NCI-H524 (cell line): ENCODE measurements at places on chromosomes 11 and 22.

DNA sequence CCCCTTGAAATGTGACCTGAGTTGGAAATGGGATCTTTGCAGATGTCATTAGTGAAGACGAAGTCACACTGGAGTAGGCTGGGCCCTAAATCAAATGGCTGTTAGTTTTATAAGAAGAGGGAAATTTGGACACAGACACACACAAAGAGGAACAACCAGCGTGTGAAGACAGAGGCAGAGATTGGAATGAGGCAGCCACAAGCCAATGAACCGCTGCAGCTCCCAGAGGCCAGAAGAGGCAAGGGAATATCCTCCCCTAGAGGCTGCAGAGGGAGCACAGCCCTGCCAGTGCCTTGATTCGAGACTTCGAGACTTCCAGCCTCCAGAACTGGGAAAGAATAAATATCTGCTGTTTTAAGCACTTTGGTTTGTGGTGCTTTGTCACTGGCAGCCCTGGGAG, 484.5 kb downstream of the MN1 start:
- no peak for DNase-seq

DNA sequence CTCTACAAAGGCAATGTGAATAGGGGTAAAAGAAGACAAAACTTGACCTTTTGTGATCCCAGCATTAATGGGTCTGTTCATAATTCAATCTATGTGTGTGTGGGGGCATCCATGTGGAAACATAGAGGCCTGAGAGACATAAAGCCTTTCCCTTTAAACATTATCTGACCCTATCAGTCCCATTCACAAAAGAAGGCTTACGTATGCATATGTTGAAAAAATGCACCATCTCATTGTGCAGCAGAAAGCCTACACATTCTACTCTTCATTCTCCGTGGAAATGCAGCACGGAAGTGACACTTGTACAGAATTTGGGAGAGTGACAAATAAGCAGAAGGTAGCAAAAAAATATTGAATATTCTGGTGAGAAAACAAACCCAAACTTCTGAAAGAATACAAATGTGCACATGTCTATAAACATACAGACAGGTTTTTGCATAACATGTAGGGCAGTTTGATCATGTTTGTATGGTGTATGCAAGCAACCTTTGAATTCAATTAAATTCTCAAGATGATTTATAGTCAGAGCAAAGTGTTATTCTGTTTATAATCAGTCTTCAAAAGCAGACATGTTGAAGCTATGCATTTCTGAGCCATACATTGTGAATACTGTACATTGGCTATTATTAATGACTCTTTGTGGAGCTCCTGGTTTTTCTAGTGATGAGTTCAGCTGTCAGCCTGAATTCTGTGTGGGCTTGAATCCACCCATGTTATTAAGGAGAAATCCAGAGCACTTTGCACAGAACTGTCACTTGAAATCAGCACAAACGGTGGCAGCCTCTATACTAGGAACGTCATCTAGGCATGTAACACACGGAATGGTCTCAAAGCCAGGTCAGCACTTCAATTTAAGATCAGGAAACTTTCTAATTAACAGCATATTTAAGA, 236.8 kb downstream of the DCDC1 start:
- DNase-seq, result no peak

DNA sequence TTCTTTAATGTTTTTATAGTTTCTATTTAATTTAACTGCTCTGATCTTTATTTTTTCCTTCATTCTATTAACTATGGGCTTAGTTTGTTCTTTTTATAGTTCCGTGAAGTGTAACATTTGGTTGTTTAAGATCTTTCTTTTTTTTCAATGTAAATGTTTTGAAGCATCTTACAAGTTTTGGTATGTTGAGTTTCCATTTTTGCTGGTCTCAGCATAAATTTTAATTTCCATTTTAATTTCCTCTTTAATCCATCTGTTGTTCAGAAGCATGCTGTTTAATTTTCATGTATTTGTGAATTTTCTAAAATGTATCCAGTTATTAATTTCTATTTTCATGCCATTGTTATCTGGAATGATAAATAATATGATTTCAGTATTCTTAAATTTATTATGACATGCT, 17.0 kb upstream of the GLYATL2 start:
- no peak for DNase-seq

- no peak for DNase-seq
These were observed 23.8 kb downstream of the SLC5A1 start for GRCh38 chr22:32066820-32067219.

DNA sequence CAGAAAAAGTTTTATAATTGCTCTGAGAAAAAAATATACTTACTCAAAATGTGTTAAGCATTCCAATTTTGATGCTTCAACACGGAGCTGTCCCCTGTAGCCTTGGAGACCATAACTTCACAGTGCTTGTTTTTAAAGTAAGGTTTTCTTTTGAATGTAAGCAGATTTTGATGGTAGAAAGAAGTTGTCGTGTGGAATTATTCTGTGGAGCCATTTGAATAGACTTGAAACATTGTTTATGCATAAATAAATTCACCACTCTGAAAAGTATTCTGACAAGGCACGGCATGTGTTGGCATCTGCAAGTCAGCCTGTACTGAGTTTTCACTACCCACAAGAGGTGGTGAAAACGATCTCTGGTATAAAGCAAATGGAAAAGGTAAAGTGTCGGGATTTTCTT, 115.5 kb downstream of the UVRAG start:
- DNase-seq, result no peak

GRCh38 chr22:44605486-44605885, 96.5 kb upstream of the PRR5 start:
- no peak for DNase-seq

DNA sequence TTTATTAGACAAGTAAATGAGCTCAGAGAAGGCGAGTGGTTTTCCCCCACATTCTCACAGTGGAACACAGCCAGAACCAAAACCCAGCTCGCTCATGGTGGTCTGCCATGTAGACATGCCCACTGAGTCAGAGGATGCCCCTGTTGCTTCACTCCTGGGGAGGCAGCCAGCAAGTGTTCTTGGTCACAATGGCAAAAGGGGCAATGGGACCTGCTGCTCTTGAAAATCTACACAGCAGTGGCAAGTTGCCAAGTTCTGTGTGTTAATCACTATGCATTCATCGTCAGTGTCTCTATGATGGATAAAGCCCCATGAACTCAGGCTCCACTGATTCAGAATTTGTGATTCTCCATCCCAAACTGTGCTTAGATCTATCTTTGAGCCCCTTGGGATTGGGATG, 64.7 kb upstream of the TBCEL start:
- no peak for DNase-seq

DNA sequence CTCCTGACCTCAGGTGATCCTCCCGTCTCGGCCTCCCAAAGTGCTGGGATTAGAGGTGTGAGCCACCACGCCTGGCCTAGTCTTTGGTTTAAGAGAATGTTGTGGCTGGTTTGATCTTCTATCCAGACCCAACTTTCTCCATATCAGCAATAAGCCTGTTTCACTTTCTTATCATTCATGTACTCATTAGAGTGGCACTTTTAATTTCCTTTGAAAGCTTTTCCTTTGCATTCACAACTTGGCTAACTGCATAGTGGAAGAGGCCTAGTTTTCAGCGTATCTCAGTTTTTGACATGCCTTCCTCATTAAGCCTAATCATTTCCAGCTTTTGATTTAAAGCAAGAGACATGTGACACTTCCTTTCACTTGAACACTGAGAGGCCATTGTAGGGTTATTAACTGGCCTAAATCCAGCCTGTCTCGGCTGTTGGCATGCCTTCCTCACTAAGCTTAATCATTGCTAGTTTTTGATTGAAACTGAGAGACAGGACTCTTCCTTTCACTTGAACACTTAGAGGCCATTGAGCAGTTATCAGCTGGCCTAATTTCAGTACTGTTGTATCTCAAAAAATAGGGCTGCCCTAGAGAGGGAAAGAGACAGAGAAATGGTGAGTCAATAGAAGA, 13.1 kb upstream of the RPL3 start:
- no peak for DNase-seq

DNA sequence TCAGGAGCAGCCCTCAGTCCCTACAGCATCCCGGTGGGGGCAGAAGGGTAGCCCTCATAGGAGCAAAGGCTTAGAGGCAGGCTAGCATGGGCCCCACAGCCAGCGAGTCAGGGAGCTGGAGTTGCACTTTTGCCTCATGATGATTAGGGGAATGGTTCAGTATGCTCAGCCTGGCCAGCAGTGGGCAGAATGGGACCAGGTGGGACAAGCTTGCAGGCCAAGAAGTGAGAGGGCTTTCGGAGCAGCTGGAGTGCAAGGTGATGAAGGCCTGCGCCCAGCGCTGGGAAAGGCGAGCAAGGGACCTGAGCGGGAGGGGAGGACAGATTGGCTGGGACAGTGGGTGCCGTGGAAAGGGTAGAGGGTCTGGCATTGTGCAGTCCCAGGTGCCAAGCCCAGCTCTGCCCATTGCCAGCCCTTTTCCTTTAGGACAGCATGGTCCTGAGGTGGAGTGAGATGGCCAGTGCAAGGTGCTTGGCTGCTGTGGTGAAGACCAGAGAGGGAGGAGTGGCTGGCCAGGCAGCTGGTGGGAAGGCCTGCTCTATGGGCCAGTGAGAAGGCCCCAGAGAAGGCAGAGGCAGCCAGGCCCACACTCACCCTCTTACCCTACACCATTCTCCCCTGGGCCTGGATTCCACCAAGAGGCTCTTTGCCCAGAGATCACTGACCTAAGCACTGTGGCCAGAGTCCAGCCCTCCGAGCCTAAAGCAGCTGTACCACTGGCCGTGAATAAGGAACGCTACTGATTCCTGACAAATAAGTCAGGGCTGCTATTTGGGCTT, 47.9 kb upstream of the SUSD2 start:
- DNase-seq, result peak; percentile 34

DNA sequence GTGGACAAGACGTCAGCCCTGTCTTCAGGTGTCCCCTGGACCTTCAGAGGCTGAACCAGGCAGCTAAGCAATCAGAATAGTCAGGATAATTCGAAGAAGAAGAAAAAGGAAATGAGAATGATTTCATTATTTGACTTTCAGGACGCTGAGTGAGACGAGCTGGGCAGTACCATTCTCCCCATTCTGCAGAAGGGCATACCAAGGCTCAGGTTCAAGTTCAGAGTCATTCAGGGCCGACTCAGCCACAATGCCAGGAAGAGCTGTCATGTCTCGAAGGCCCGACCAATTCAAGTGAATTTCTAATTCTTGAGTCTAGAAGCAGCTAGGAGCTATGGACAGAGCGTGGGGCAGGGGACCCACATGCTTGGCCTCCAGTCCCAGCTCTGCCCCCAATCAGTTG, 33.8 kb upstream of the CD82 start:
- no peak for DNase-seq

- no peak for DNase-seq
These were observed 526 bp downstream of the TPST2 start for GRCh38 chr22:26589367-26589844.

DNA sequence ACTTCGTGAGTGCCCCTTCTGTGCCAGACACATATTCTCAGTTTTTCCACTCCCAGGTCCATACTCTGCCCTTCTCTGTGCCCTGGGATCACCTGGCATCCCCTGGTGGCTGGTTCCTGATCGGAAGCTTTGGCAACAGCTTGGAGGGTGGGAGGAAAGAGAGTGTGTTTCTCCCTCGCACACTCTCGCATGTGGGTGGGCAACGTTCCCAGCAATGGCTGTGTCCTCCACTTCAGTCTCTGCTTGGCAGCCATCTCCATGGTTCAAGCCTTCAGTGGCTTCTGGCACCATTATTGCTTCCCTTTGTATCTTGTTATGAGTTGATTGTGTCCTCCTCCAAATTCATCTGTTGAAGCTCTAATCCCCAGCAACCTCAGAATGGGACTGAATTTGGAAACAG, 342.7 kb upstream of the SYN3 start:
- DNase-seq, result no peak

DNA sequence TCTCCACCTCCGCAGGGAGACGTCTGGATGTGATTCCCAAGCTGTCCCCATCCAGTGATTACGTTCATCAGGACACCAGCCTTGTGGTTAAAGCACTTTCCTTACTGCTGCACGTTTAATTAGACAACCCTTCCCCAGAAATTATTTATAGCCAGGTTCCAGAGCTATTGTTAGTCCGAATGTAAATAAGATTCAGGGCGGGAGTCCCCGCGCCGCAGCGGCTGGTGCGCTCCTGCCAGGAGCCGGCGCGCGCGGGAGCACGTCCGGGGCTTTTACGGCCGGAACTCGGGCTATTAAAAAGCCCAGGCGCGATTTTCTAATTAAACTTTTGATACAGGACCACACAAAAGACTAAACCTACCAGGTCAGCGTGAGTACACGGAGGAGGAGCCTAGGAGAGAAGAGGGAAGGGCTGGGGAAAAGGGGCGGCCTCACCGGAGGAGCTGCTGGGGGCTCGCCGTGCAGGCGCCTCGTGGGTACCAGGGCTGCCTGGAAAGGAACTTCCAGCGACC, 538.3 kb downstream of the OPCML start:
- no peak for DNase-seq

- DNase-seq, result no peak
These were observed 116.8 kb downstream of the MED15 start for GRCh38 chr22:20624161-20624616.

GRCh38 chr22:49728570-49729271, 99.0 kb downstream of the BRD1 start:
- no peak for DNase-seq

DNA sequence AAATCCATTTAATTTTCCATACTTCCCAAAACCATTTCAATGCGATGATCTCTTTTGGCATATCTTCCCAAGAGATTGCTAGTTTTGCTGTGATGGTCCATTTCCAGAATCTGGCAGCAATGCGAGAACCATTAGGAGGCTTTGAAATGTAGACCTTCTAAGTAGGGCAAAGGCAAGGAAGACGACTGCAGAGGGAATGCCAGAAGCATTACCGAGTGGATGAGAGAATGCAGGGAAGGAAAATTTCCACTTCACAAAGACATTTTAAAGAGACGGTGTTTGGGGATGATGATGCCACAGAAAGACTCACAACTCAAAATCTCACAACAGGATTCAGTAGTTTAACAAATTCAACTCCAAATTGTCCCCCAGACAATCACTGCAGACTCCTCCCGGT, 471 bp upstream of the CEP126 start:
- DNase-seq, result no peak

- no peak for DNase-seq
These were observed 17.1 kb upstream of the TOLLIP start for GRCh38 chr11:1326435-1327063.

- DNase-seq, result no peak
These were observed 62.8 kb upstream of the BLID start for GRCh38 chr11:122178795-122179194.

- DNase-seq, result no peak
These were observed 280.7 kb downstream of the TTC28 start for GRCh38 chr22:28398981-28399380.

GRCh38 chr22:48490500-48491411, 1336.9 kb downstream of the BRD1 start:
- DNase-seq, result no peak

GRCh38 chr11:65120831-65121230, 1.1 kb downstream of the FAU start:
- no peak for DNase-seq

GRCh38 chr11:57514538-57515331, 767 bp downstream of the SLC43A1 start:
- no peak for DNase-seq

DNA sequence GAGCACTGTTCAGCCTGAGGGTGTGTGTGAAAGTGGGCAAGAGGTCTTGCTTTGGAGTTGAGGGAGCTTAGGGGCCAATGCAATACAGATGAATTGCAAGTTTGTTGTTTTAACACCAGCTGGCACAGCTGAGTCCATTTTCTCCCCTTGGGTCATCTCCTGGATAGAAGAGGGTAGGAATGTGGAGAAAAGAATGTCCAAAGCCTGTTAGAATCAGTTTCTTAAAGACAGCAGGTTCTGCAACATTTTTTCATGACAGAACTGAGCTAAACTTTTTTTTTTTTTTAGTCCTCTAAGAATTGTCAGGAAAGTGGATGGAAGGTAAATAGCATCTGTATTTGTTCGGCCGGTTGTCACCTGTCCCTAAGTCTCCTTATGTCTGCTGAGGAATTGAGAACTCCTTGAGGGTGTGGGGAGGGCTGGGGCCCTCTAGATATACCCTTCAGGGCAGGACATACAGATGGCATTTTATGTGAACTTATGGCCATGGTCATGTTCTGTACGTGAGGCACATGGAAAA, 211.1 kb upstream of the CADM1 start:
- peak; percentile 37 for DNase-seq
